ENCODE measurements at places on chromosomes 7 and 10.

DNA sequence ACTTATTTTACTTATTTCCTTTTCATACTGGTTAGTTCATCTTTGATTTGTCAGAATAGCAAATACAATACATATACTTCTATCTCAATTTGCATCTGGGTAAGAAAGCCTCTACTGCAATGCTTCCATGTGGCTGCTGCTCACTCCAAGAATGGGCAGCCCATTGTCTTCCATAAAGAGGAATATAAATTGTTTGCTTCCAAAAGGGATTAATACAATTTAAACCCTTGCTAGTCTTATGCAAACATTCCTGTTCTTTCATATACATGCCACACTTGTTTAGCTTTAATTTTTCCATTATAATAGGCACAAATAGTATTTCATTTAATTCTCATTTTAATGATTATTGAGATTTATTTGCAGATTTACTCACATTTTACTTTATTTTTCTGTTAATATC lies 555.4 kb upstream of the POM121L12 start:
- no peak for DNase-seq

- no peak for DNase-seq
These were observed 32.5 kb upstream of the TNS3 start for GRCh38 chr7:47614450-47614849.

DNA sequence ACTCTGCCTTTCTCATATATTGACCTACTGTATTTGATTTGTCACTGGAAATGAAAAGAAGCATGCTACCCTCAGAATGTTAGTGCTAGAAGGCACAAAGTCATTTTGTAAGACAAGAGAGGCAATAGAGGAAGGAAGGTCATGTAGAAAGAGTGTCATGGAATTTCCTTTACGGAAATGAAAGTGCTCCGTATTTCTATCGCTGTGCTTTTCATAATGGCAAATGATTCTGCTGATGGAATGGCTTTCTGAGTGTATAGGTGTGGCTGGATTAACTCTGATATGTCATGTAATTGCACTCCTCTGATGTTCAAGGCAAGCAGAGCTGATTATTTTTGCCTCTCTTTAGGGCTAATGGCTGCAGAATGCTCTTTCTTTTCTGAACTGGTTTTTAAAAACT lies 15.5 kb upstream of the STEAP4 start:
- DNase-seq = no peak

DNA sequence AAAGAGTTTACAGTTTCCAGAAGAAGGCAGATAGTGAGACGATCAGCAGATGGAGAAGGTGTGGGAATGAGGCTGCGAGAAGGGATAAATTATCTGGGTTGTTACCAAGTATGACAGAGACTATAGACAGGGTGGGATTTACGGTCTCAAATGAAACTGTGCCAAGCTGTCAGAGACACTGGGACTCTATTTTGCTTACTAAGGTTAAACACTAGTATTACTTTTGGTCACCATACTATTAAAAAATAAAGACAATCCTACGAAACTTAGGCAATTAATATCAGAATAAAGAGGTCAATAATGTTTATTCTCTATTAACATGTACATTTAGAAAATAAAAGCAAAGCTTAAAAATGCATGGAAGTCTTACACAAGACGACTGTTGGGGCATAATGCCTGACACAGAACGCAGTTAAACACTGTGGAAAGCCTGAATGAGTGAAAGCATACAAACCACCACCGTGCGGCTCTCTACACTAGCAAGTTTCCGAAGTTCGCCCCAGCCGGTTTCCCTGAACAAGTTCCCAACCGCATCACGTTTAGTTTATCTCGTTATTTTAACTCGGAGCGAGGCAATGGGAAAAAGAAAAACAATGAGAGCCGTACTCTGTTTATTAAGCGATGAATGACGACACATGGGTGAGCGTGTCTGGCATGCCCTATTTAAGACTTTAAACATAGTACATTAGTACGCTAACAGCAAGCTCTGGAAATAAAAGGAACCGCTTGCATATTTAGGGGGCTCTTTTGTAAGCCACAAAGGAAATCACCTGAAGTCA lies 909 bp upstream of the CC2D2B start:
- DNase-seq = peak; percentile 54

GRCh38 chr7:23404546-23405239 lies 65.6 kb downstream of the IGF2BP3 start:
- DNase-seq = no peak

DNA sequence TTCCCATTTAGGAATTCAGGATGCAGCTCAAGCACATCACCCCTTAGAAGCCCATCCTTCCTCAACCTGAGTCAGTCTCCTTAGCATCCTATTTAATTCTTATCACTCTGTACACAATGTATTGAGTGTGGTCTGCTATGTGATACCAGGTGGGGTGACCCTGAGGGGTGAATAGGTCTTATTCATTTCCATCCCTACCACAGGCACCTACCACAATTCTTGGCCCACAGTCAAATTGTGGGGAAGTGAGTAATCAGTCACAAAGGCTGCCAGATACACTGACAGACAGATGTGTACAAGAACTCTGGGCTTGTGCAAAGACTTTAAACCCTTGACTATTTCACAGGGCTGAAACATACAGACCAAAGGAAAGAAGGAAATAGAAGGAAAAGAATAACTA lies 560.5 kb downstream of the PARD3 start:
- peak; percentile 8 for DNase-seq

GRCh38 chr10:100733329-100733728 lies 12.1 kb upstream of the PAX2 start:
- DNase-seq = no peak

DNA sequence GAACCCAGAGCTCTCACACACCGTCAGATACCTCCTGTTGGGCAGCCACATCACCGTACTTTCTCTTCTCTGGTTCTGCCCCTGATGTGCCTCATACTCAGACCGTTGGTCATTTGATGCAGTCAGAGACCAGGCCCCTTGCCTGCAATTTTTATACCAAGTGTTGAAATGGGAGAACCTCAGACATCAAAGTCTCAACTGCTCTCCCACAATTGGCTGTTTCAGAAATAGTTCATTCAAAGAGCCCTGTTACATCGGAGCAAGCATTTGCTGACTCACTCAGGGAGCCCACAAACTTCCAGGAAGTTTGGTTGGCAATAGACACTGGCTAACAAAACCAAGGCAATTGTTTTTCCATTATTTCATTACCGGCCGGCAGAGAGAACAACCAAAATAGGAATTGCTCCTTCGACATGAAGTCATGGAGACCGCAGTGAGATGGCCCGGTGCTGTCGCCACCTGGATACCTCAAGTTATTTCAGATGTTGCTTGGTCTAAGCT lies 33.5 kb upstream of the ADAM12 start:
- DNase-seq = no peak

GRCh38 chr10:13106387-13107045 lies 6.6 kb downstream of the OPTN start:
- DNase-seq = no peak

DNA sequence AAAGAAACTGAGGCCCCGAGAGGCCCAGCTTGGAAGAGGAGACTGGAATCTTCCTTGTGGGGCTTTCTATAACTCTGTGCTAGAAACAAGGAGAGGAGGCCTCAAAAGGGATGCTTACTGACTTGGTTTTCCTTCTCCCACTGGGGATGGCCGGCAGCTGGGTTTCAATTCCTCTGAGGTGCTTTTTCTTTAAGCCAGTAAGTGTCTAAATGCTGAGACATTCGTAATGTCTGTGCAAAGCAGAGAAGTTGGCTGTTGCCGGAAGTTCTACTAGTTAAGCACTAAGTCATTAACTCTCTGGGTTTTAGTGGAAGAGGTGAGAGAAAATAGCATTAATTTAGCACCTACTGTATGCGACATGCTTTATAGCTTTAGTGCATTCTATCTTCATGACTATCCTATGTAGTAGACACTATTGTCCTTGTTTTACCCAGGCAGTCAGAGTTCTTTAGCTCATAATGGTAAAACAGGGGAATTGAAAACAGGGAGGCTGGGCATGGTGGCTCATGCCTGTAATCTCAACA lies 135.2 kb downstream of the RGS10 start:
- no peak for DNase-seq

DNA sequence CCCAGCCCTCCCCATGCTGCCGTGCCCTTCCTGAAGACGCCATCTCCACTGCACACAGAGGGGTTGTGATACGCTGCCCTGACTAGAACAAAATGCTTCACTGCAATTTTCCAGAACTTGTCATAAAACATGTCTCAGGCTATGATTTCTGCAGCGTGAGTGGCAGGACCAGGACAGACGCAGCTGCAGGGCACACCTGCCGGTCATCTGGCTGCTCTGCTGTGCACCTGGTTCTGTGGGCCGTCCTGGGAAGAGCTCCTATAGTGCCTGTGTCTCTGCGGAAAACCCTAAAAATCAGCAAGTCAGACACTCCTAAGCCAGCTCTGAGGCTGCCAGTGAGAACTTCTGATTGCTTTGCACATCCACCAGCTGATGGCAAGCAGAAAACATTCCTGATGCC lies 39.7 kb upstream of the DIP2C start:
- no peak for DNase-seq

DNA sequence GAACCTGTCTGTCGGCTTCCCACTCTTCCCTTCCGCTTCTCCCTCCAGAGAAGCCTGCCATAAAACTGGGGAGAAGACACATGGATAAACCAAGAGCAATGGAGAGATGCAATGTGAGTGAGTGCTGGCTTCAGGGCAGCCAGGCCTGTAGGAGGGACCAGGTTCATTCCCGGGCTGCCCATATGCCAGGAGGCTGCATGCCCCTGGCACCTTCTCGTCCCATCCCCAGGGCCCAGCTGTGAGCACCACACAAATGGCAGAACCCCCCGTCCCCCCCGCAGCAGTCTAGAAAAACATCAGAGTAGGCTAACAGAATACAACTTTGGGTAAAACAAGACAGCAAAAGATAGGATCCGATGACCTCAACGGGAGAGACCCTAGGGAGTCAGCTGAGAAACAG lies 341.3 kb upstream of the SHH start:
- no peak for DNase-seq

DNA sequence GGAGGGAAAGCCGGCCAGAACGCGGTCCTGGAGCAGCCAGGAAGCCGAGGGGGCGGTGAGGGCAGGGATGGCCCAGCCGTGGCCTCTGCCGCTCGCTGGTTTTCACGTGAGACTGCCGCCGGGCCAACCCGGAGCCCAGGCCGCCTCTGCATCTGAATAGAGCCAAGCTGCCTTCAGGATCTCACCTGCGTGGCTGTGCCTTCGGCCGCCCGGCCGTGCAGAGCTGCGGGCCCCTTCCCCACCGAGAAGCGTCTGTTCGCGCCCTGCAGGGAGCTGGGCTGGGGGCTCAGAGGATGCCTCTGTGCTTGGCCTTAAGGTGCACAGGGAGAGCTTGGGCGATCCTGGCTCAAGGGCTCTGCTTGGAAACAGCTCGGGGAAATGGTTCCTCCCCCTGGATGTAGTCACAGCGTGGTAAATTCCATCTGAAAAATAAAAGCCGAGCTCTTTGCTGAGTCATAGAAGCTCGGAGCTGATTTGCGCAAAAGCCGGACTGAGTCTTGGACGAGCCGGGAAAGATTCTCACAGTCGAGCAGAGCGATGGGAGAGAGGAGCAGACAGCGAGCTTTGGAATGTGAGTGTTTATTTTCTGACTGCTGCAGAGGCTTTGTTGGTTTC lies at the start of gene JAKMIP3:
TSS of gene JAKMIP3 (plus strand) at position 456 of the 615 bp plus-strand sequence. CDS start 38,863 bp downstream, outside the sequence.
- DNase-seq = no peak

- no peak for DNase-seq
These were observed 13.6 kb upstream of the COL17A1 start for GRCh38 chr10:104099269-104099668.

- no peak for DNase-seq
These were observed 30.5 kb downstream of the TACC2 start for GRCh38 chr10:122019414-122019975.

GRCh38 chr10:12241810-12242529 lies 46.0 kb downstream of the CDC123 start:
- DNase-seq = peak; percentile 77

- DNase-seq = no peak
These were observed 125.3 kb upstream of the STARD3NL start for GRCh38 chr7:38052786-38053185.

DNA sequence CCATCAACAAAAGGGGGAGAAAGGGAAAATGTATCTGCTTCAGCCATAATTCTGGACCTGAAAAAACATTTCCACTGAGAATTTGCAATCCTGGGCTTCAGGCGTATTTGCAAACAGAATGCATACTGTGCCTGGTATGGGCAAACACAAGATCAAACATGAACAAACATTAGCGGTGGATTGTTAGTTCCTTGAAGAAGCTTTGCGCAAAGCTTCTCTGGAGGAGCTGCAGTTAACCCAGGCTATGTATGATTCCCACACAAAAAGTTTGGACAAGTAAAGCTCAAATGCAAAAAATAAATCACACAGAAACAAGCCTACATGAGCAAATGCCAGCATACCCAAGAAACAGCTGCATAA lies 20.4 kb upstream of the HILPDA start:
- no peak for DNase-seq

DNA sequence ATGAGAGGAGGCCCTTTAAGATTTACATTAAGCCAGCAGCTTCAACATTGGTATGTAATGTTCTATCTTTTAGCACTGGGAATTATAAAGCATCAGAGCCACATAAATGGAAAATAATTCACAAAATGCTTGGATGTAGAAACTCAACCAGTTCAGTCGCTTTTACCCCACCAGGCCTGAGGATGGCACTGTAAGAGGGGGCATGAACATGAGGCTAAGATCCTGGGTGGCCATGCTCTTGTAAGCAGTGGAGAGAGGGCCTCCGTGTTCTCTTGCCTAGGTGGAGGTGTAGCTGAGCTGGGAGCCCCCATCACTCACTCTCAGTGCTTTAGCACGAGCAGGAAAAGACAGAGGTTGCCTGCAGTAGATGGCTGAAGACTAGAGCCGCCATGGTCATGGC lies 238.8 kb downstream of the FANK1 start:
- no peak for DNase-seq

DNA sequence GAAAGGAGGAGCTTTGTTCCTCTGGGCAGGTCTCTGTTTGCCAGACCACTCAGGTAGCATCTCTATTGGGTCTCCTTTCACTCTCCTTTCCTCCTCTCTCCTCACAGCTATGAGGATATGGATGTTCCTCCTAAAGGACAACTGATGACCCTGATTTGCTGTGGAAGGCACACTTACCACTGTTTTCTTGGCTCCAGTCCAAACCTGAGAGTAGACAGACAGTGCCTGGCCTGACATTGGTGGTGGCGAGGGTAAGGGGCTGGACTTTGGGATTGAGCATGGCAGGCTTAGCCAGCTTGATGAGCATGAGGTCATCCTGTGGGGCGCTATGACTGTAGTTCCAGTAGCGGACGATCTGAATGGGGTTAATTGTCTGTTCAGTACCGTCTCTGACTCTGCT lies 3.6 kb downstream of the PRSS37 start:
- DNase-seq = no peak

DNA sequence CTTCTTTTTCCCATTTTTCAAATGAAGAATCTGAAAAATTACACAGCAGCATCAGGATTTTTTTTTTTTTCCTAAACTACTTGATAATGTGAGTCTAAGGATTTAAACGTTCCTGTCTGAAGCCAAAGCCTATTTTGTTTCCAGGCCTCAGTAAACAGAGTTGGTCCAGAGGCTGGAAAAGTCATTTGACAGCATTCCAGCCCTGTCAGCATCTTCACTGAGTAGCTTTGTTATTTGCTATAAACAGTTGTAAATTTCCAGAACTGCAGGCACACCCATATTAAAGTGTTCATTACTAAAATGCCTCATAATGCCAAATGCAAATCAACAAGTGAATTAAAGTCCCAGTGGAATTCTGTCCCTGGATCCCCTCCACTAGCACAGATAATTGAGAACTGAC lies 35.5 kb upstream of the KMT2E start:
- no peak for DNase-seq
